Type B pancreatic cell (in vitro differentiated cells): ENCODE measurements at places on chromosomes 13 and 19.

- DNase-seq, result no peak
Measured at GRCh38 chr19:1073956-1074517, 7.1 kb downstream of the ARHGAP45 start.

- no peak for DNase-seq
Measured at GRCh38 chr13:68214691-68215415, 984.7 kb upstream of the PCDH9 start.

DNA sequence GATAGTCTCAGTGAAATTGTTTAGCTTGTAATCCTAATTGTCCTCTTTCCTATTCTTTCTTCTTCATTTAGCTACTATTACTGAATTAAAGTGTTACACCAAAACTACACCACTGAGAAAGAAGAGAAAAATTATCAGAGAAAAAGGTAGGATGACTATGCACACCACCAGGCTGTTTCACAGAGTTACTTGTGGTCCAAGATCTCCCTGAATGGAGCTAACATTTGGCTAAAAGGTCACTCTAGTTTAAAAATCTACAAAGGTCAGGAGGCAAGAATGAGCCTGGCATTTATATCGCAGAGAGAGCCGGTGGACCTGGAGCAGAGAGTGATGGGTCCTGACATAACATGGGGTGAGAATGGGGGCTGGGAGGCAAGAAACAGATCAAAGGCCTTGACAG lies 37.0 kb upstream of the EEF1AKMT1 start:
- no peak for DNase-seq

DNA sequence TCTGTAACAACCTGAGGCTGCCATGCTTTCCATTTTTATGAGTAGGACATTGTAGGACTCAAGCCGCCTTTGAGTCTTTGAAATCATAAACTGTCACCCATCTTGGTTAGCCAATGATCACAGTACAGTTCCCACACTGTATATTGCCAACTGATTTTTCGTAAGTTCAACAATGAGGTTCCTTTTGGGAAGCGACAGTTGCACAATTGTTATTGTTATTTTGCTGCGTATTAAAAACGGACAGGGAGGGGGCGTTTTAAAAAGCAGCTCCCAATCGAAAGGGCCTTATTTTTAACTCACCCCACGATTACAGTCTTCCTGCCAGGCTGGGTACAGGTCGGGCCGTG lies 601 bp downstream of the SLC46A3 start:
- DNase-seq, result no peak

DNA sequence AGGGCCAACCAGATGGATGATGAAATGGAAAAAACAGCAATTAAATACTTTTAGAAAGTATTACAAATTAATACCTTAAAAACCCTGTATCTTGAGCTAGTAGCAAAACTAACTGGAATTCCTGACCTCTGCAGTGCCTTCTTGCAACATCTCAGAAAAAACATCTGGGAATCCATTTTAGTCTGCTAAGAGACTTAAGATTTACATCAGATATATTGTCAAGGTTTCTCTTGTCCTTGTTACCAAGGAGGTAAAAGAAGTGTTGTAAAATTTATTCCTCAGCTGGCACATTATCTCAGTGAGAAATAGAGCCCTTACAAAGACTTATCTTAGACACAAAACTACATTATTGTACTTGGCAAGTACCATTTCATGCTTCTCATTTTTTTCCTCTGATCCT lies 18.5 kb downstream of the KCNRG start:
- no peak for DNase-seq

DNA sequence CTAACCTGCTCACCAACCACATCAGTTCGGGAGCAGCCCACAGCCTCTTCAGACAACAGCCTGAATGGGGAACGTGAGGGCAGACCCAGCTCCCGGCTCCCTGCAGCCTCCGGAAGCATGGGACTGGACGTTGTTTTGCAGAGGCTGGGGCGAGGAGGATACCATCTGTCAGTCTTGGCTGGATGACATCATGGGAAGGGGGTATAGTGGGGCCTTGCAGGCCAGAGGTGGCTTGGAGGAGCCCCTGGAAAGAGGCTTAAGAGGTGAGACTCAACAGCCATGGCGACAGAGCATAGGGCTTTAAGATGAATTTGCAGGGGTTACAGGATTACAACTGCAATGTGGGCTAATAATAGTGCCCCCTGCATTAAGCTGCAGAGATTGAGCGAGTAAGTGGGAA lies 1.5 kb downstream of the FXYD3 start:
- no peak for DNase-seq

- DNase-seq, result no peak
Measured at GRCh38 chr13:65453982-65454381, 1776.2 kb downstream of the PCDH9 start.

- no peak for DNase-seq
Measured at GRCh38 chr19:47756953-47757608, 11.7 kb downstream of the NOP53 start.

GRCh38 chr19:6211632-6212402 lies 68.0 kb downstream of the MLLT1 start:
- DNase-seq, result no peak

- no peak for DNase-seq
Measured at GRCh38 chr19:41535029-41535622, 40.8 kb upstream of the CEACAM21 start.

GRCh38 chr13:111005808-111006505 lies 91.1 kb upstream of the ANKRD10 start:
- DNase-seq, result no peak

- DNase-seq, result no peak
Measured at GRCh38 chr19:588741-589692, 664 bp upstream of the HCN2 start.

GRCh38 chr19:7605490-7606222 lies 10.0 kb downstream of the CAMSAP3 start:
- DNase-seq, result no peak

DNA sequence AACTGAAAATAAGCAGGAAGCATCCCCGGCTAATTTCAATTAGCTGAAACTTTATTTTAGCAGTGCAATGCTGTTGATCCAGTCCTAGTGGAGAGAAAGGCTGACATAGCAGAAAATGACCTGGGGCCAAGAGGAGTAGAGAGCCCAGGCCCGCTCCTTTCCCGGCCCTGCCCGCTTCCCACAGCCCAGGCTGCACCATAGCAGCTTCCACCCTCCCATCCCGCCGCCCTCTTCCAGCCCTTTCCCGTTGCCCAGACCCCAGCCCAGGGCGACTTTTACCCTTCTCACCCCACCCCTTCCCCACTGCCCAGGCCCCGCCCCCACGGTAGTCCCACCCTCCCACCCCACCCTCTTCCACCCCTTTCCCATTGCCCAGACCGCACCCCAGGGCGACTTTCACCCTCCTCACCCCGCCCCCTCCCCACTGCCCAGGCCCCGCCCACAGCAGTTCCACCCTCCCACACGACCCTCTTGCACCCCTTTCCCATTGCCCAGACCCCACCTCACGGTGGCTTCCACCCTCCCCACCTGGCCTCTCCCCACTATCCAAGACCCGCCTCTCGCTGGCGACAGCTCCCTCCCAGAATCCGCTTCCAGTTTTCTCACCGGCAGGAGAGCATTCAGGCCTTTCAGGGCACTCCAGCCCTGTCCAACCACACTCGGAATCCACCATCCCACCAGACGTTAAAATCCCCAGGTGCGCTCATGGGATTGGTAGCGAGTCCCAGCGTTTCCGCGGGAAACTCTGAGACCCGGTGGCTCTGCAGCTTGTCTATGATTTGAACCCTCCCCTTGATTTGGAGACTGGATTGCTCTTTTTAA lies 8.3 kb downstream of the ZNF160 start:
- no peak for DNase-seq

- no peak for DNase-seq
Measured at GRCh38 chr13:35984776-35985453, 146.3 kb downstream of the DCLK1 start.

- DNase-seq, result no peak
Measured at GRCh38 chr13:99993660-99994637, 12.4 kb downstream of the ZIC2 start.

GRCh38 chr13:36518707-36519106 lies 86.4 kb downstream of the CCNA1 start:
- DNase-seq, result no peak

GRCh38 chr19:5321851-5322681 lies 18.5 kb downstream of the PTPRS start:
- no peak for DNase-seq

- DNase-seq, result no peak
Measured at GRCh38 chr13:60467098-60467497, 70.1 kb downstream of the TDRD3 start.

DNA sequence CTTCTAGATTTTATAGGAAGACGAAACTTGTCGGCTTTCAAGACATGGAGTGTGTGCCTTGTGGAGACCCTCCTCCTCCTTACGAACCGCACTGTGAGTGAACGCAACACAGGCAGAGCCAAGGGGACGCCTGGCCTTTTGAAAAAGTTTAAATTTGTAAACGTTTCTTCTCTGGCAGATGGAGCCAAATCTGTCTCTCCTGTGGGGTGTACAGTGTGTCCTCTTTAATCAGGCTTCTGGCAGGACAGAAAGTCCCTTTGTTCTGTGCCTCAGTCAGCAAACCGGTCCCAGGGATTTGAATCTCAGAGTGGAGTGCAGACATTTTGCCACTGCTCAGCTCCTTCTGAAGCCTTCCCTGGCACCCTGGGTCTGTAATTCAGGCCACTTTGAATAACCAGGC lies 56.5 kb downstream of the TNFRSF19 start:
- no peak for DNase-seq

DNA sequence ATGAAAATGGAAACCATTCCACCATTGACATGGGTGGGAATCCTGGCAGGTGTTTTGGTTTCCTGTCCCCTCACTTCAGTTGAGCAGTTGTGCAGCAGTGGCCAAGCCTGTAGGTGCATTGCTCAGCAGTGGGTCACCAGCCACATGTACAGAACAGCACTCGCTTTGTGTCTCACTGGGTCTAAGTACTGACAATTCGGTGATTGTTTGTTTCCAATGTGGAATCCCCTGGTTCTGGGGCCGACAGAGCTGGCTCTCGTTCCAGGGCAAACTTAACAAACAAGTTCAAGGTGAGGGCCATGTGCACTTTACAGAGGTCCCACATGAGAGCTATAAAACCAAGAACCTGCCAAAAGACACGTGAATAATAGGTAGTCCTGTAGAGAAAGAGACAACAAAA lies 54.1 kb upstream of the SPATA13 start:
- DNase-seq, result no peak

DNA sequence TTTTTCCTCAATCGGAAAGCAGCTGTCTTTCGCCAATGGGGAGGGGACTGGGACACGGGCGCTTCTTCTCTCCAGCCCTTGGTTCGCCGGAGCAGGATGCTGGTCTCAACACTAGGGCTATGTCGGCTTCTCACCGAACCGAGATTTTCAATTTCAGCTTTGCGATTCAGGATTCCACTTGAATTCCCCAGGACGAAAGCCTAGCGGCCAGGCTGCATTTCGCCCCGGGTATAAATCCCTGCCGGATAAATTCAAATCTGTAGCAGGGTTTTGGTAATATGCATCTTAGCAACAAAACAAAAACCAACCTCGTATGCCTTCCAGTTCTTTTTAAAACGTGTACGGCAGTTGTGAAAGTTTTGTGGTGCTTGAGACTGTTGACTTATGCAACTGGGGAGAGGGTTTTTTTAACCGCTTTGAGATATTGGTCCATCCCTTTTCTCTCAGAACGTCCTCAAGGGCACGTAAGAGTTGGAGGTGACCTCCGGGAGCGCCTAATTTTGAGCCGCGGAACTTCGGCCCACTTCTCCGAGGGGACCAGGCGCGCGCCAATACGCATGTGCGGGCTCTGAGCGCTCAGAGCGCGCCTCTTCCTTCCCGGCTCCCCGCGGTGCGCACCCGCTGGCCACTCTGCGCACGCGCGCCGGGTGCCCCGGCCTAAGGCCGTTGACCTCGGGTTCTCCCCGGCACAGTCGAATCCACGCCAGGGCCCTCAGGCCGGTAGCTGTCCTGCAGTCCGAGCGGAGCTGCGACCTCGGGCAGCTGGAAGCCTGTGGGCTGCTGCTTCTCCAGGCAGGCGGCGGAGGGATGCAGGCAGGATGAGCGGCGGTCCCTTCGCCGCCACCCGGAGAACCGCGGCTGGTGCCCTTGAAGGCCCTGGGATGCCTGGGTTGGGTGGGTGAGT lies 7.6 kb downstream of the POU4F1 start:
- DNase-seq, result no peak

DNA sequence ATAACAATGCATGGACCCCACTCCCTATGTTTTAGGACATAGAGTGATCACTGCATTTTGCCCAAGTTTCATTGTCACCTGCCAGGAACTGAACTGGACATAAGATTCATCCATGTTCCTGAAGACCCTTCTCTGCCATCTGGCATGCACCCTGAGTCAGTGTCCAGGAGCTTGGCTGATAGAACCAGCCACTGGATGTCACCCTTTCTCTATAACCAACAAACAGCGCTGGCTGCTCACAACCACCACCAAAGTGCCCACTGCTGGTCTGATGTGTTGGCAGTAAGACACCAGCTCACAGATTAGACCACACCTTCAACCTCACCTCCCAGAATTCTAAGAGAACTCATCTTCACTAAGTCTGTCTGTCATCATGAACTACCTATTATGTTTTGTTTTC lies 333.4 kb downstream of the ITGBL1 start:
- no peak for DNase-seq

DNA sequence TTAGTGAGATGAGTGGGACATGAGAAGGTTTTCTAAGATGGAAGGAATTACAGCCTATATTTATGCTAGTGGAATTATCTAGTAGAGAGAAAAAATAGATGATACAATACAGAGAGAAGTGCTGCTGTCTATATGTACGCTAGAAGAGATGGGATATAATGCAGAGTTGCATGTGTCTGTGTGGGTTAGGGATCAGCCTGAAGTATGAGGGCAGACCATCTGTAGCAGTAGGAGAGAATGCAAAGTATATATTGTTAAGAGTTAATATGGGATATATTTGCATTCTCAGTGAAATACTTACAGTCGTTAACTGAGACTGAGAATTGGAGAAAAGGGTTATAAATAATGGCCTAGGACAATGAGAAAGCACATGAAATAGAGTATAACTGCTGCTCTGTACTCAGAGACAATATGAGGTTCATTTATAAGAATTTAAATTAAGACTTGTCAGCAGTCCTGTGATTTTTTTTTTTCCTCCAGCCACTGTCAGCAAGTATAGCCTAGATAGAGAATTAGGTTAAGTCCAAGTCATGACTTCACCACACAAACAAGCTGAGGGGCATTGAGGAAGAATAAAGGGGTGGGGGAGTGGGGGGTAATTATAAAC lies 77.8 kb downstream of the SLITRK1 start:
- no peak for DNase-seq

DNA sequence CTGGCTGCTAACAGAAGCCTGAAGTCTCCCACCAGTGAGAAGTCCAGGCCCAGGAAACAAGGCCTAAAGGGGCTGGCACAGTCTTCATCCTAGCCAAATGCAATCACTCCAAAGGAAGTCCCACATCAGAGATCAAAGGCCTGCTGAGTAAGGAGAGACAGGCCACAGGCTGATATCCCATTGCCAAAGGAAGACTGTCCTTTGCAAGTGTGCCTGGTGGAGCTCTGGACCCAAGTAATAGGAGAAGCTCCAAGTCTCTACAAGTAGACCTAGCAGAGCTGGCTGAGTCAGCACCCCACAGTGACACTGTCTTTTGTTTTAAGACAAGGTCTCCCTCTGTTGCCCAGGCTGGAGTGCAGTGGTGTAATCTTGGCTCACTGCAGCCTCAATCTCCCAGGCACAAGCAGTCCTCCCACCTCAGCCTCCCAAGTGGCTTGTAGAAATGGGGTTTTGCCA lies 4.5 kb downstream of the DBP start:
- no peak for DNase-seq

GRCh38 chr19:3665681-3666544 lies 34.4 kb downstream of the PIP5K1C start:
- no peak for DNase-seq

GRCh38 chr13:27259831-27260230 lies 8.5 kb downstream of the RPL21 start:
- DNase-seq, result no peak

- no peak for DNase-seq
Measured at GRCh38 chr13:50732712-50733111, 110.8 kb downstream of the DLEU7 start.
